ENCODE measurements at places on chromosomes 1 and 21. TPM values are rescaled to one million over a fixed set of nuclear protein-coding genes. Genes with fewer than 3 reads are reported as not detected.

Gene LRRC3
- total RNA-seq, result 0.92 TPM

DNA sequence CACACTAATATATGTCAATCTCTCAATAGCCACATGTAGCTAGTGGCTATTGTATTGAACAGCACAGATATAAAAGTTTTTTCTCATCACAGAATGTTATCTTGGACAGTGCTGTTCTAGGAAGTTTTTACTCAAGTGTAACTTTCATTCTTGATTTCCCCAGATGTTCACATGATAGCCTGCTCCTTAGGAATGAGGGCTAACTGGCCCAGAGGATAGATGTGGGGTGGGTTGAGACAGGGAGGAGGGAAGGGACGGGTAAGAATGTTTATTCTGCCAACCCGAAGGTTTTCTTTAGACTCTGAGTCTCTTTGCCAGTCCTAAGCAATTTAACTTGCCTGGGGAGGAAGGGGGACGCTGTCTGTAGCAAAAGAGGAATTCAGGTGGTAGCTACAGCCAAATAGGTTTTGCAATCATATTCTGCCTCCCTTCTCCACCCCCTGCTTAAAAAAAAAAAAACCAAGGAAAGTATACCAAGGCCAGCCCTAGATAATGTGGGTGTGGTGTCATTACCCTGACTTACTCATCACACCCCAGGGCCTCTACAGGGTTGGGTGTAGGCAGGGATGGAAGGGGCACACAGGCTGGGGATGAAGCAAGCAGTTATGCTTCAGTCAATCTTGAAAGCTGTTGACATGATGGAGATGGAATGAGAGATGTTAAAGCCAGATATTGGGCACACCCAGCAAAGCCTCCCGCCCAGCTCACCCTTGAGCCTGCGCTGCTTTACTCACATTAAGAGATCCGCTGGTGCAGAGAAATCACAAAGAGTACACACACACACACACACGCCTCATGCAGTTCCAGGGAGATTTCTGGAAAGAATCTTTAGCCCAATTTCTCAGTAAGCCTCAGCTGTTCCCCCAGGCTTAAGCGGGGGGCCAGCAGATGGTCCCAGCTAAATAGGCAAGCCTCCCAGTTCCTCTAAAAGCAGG lies 59.9 kb downstream of the PLXNA2 start:
- peak; percentile 94 for DNase-seq

Gene MMEL1
- 0.25 TPM for total RNA-seq

Gene SLC1A7
- total RNA-seq, result not detected

DNA sequence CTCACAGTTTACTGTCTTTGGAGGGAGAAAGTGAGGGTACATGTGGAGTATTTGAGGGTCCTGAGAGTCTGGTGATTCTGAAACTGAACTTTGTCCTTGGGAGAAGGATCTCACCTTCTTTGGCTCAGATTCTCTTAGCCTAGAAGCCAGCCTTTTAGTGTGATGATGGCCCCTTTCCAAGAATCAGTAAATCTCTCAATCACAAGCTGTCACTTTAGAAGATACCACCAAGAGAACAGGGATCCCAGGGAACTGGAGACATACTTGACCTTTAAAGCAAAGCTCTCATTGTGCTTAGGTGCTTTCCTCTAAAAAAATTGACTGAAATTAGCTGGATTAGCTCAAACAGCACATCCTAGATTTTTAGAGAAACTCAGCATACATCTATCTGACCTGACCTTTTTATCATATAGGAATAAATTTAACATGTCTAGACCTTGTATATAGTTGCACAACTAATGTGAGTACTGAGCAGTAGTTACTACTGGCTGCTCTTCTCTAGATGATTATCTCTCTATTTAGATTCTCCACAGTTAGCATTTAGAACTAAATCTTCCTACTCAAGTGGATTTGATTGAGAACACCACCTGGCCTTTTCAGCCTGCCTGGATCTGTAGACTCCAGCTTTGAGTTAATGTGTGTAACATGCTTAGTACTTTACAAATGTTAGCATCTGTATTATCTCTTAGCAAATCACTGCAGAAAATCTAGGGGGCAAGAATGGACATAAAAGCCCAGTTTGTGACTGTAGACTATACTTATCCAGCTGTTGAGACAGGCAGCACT lies 157.7 kb downstream of the MAST2 start:
- DNase-seq, result no peak

DNA sequence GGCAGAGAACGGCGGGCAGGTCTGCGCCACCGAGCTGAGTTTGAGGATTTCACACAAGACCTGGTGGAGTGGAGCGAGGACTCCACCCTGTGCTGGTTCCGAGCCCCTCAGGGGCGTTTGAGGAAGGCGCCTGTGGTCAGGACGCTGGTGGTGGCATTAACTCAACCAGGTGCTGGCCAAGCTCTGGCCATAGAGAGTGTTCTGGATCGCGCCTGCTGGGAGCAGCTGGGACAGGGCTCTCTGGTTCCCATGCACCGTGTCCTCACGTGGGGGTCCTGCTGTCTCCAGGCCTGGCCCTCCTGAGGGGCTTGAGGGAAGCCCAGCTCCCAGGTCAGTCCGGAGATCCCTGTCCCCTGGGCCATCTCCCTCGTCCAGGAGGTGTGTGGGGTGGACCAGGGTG lies 24.8 kb upstream of the TTC34 start:
- no peak for DNase-seq

DNA sequence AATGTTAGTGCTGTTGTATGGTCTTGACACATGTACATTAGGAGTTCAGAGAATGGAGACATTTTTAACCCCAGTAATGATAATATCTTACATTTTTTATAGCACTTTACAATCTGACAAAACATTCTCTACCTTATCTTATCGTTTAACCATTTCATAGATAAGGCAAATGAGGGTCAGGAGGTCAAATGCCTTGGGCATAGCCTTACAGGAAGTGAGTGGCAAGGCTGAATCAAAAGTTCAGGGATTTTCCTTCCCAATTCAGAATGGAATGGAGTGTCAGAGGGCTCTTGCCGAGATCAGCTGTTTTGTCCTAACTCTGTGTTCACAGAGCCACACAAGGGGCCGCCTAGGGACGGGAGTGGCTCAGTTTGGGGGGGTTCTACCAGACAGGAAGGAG lies 57.6 kb upstream of the AK4 start:
- DNase-seq, result no peak

Gene HES3
- total RNA-seq, result not detected

Gene LCE2B
- total RNA-seq, result not detected

GRCh38 chr1:113040041-113040440 lies 33.0 kb upstream of the LRIG2 start:
- DNase-seq, result no peak

DNA sequence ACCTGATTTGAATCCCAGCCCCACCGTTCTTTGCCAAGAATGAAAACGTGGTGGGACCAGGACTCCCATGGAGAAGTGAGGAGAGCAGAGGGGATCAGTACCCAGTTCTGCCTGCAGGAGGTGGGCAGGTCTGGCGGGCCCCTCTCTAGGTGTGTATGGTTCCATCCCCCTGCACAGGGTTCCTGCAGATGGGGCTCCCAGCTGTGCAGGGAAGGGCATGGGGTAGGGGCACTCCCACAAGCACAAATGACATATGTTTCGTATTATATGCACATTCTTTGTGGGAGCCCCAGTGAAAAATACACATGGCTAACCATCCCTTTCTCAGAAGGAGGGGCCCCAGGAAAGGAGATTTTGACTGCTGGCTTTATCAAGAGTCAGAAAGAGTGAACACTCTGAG lies 144.6 kb downstream of the PLPP3 start:
- no peak for DNase-seq

Gene MAP1LC3C
- not detected for total RNA-seq

- DNase-seq, result no peak
These were observed 64.3 kb upstream of the LRRC8B start for GRCh38 chr1:89460325-89460724.

- no peak for DNase-seq
These were observed 23.8 kb downstream of the CD244 start for GRCh38 chr1:160838888-160839287.

- no peak for DNase-seq
These were observed 154.5 kb downstream of the DENND1B start for GRCh38 chr1:197620714-197621163.

DNA sequence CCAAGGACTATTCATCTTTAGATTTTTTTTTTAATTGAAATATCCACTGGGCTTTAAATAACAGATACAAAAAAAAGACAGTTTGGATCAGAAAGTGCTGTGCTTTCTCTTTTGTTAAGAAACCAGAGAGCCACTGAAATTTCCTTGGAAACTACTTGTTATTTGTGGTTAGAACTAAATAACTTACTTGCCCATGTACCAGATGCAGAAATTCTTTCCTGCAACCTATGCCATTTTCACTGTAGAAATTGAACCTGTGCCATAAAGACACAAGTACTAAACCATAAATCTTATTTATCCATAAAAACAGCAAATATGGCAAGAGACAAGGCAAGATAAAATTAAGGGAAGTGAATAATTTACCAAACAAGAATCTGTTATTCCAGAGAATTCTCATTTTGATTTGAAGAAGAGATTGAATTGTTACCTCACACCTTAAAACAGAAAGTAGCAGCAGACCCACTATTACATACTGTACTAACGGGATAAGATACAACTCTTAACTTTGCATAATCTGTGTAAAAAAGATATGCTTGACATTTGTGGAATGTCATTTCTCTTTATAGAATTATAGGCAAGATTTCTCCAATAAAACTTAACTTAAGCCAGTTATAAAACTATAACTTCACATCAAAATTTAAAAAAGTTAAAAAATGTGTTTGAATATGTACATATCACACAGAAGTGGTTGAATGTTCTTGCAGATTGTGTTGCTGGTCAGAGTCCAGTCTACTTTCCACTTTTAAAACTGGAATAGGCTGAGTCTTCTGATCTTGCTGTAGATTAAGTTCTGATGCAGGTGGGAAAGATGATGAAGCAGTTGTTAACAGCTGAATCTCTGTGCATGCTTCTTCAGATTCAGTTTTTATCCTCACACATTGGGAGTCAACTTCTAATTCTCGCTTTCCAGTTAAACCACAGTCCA lies 6.3 kb upstream of the PHTF1 start:
- no peak for DNase-seq

Gene SNRNP40
- total RNA-seq, result 97.8 TPM

Gene ZBTB7B
- 68.3 TPM for total RNA-seq

Gene GJA8
- total RNA-seq, result not detected

Gene S100A1
- total RNA-seq, result not detected

Gene SLC45A3
- total RNA-seq, result 2.1 TPM

DNA sequence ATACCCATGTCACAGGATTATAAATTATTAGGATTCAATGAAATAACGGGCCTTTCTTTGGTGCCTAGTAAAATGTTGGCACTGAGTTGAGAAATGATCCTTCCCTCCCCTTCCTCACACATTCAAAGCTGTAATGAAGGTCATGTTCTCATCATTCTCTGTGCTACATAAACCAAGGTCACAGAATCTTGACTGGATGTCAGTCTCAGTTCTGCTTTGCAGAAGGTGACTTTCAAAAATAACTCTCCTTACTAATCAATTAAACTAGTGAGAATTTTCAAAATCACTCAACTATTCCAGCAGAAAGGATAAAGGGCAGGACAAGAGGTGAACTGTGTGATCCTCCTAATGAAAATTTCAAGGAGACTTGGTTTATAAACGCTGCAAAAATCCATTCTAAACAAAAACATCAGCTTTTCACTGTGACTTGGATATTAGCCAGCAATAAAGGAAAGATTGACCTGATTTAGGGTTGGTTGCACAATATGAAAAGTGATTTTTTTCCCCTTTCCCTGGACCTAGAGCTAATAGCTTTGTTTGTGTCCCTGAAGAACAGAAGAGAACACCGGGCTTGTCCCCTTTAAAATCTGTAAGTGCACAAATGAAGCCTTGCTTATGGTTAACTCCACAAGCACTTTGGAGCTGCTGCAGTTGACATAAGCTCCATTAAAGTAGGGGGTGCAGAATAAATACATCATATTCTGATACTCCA lies 120.1 kb downstream of the SEC16B start:
- DNase-seq, result no peak

GRCh38 chr21:35475762-35476161 lies 426.7 kb upstream of the RUNX1 start:
- DNase-seq, result no peak

GRCh38 chr1:205661429-205662134 lies 18.7 kb downstream of the SLC45A3 start:
- DNase-seq, result no peak

DNA sequence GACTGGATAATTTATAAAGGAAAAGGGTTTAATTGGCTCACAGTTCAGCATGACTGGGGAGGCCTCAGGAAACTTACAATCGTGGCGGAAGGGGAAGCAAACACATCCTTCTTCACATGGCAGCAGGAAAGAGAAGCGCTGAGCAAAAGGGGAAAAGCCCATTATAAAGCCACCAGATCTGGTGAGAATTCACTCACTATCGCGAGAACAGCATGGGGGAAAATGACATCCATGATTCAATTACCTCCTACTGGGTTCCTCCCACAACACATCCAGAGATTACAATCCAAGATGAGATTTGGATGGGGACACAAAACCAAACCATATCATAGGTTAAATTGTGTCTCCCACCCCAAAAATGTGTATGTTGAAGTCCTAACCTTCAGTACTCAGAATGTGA lies 491.7 kb downstream of the SETD4 start:
- DNase-seq, result no peak

DNA sequence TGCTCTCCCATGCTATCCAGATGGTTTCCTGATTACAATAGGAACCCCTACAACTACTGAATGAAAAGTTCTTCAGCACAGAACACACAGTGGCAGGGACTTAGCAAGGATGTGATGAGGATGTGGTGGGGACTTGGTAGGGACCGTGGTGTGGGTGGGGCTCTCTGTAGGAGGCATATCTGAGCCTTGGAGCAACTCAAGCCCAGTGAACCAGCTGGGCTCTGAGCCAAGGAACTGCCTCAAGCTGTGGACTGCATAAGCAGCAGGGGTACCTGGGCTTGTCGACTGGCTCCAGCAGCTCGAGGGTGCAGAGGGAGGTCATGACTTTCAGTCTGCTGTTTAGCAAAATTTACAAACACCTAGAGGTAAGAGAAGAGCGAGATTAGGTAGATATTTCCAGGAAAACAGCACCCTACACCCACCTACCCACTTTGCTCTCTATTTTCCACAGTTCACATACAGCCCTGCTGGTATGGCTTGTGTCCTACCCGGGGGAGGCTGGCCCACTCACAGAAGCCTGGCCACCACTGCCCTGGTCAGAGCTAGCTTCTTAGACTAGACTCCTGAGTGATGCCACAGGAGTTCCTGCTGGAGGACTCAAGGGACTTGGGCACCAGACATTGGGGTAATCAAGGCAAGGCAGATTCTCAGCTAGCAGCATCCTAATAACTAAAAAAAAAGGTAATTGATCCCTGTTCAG lies 86.8 kb upstream of the GCLM start:
- no peak for DNase-seq
